ENCODE measurements at places on chromosomes 13 and 19.
A peak's percentile ranks its signal among the peaks of the same experiment; 100 is the strongest.

- DNase-seq = no peak
These were observed 6.7 kb downstream of the AKAP8 start for GRCh38 chr19:15372891-15373301.

- no peak for DNase-seq
These were observed 1386.7 kb downstream of the SLITRK5 start for GRCh38 chr13:89057862-89058261.

DNA sequence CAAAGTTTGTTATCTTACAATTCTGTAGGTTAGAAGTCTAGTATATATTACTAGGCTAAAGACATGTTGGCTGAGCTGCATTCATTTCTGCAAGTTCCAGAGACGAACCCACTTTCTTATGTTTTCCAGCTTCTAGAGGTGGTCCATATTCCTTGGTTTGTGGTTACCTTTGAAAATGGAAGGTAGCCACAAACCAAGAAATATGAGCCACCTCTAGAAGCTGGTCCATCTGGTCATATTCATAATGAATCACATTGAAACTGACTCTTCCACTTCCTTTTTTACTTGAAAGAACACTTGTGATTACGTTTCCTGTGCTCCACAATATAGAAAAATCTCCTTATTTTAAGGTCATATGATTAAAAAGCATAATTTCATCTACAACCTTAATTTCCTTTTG lies 943.0 kb upstream of the PCDH9 start:
- peak; percentile 7 for DNase-seq

GRCh38 chr13:112928972-112929782 lies 39.8 kb upstream of the MCF2L start:
- DNase-seq = peak; percentile 32

DNA sequence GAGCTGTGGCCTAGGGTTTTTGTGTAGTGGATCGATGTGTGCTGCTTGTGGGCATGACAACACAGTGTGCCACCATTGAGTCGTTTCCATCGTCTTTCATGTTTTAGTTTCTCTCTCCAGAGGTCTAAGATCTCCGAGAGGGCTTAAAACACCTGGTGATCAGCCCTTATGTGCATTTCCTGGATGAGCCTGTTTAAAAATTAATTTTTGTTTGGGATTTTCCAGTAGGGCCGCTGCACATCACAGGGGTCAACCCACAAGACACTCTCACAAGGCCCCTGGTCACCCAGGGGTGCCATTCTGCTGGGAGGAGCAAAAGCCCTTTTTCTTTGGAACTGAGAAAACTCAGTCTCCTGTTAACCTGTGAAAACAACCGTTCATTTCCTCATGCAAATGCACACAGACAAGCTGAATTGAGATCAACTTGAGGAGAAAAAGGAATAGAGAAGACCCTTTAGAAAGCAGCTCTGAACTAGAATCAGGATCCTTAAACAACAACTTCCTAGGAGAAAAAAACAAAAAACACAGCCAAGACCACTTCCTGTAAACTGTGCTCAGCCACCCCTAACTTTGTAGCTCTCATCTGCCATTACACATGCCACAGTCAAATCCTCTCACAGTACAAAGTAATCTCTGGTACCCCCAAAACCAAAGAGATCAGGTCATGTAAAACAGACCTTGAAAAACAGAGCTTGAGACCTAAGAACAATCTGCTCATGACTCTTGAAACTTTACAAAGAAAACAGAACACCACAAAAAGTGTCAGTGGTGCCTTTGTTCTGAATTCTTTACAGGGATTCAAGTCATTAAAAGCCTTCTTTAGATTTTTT lies 8.3 kb upstream of the MTRF1 start:
- no peak for DNase-seq

DNA sequence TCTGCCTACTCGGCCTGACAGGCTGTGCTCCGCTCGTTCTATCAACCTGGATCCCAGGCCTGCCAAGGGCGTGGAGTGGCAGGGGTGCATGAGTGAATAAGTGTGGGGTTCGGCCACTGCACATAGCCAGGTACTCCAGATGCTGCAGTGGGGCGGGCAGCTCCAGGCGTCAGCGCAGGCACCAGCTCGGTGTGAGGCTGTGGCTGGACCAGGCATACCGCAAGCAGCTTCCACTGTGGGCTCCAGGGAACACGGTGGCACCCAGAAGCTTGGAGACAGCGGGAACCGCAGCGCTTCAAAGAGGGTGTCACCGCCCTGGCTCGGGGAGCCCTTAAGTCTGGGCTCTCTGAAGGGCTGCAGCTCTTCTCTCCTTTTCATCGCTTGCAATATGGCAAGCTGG lies 1630.2 kb downstream of the OLFM4 start:
- no peak for DNase-seq
